Pulmonary artery endothelial cell (primary cell): ENCODE measurements at places on chromosomes 12 and 14. TPM values are rescaled to one million over a fixed set of nuclear protein-coding genes. Genes with fewer than 3 reads are reported as not detected.

The GCN1 gene
- total RNA-seq = 99.0 and 108 TPM in 2 replicates

DNA sequence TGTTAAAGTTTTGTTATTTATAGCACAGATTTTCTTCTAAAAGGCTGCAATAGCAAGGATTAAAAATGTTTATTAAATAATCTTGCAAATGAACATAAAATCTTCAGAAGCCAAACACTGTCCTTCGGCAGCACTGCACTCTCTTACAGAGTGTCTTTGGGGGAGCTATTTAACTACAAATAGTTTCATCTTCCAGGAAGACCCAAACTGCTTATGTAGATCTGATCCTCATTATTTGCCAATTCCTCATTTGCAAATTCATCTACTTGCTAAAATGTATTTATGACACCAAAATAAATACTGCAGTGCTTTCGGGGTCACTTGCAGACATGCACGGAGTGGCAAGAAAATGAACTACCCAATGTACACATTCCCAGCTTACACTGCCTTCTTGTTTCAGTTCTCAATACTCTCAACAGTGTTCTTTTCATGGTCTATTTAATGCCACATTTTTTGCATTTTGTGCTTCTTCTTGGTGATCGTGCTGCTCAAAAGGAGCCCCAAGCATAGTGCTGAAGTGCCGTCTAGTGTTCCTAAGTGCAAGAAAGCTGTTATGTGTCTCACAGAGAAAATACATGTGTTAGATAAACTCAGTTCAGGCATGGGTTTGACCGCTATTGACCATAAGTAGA is 128.1 kb downstream of the PRKD1 start:
- DNase-seq = no peak

The MYL2 gene
- total RNA-seq = not detected in 2 replicates

DNA sequence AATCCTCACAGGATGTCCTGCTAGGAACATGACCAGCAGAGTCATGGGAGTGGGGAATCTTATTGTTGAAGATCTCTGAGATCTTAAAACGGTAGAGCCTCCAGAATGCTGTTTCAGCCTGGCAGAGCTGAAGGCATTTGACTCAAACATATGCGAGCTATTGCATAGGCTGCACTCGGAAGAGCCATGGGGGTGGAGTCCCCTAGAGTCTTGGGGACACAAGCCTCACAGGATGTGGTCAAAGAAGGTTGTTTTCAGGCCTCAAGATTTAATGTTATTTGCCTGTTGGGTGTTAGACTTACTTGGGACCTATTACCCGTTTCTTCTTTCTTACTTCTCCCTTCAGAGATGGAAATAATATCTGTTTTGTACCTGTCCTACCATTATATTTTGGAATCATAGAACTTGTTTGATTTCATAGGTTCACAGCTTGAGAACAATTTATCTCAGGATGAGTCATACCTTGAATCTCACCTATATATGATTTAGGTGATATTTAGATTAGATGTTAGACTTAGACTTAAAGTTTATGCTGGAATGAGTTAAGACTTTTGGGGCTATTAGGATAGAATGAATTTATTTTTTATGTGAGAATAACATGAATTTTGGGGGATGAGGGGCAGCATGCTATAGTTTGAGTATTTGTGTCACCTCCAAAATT is 172.2 kb upstream of the ATP2B1 start:
- no peak for DNase-seq
